ENCODE measurements at places on chromosomes 4 and X. TPM values are rescaled to one million over a fixed set of nuclear protein-coding genes. Genes with fewer than 3 reads are reported as not detected.

The FDCSP gene
- total RNA-seq, result not detected

DNA sequence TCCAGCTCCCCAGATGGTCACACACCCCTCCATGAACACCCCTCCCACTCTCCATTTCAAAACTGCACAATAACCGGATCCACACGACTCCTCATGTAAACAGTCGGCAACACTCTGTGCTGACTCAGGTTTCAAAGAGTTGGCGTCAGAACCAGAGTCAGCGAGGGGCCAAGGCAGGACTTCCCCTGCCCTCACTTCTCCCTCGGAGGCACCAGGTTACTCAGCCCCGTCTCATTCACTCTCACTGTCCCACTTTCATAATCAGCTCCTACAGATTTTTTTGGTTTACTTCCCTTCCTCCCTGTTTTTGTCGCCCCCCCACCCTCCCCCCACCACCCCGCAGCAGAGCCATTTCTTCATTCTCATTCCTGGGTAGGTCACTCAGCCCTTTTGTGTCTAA, 2.7 kb upstream of the TIMP1 start:
- peak; percentile 65 for DNase-seq

DNA sequence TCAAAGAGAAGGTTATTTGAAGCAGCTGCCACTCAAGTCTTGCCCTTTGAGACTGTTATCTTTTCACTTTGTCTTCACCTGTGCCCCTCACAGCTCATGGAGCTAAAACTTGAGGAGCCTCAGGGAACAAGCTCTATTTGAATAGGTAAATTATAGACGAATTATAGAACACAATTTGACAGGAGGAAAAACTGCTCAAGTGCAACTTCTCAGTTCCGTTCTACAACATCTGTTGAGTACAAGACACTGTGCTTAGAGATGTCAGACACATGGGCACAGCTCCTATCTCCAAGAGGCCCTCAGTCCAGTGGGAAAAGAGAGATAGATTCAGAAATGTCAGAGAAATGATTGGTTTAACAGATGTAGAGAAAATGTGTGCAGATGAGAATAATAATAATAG, 5.1 kb downstream of the PPP1R2C start:
- DNase-seq, result no peak

The DRD5 gene
- not detected for total RNA-seq

DNA sequence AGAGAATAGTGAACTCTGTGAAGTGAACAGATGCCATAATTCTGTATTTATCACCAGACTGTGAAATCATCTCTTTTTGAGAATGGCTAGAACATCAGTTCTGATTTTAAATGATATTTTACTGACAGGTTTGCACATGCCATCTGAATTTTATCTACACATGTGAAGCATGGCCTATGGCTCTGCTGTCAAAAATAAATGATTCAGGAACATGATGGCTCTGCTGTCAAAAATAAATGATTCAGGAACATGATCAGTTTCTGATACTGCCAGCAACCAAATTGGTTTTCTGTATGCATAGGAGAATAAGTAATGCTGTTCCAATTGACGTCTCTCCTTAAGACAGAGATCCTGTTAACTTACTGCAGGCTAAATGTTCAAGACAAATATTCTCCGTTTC, 70.6 kb upstream of the TLL1 start:
- DNase-seq, result no peak

DNA sequence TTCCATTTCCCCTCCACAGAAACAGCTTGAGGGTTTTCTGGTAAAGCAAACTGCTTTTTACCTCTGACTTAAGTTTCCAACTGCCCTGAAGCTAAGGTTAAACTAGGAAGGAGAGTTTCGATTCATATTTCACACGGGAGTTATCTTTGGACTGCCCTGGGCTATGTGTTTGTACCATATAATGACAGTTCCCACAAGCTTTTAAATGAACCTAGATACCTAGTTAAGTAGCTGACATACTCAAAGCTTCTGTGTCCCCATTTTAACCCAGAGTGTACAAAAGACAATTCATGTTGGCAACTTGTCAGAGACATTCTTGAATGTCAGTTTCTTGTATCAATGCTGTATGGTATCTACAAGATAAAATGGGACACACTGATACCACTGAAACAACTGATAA, 1296.6 kb upstream of the IGFBP7 start:
- no peak for DNase-seq

DNA sequence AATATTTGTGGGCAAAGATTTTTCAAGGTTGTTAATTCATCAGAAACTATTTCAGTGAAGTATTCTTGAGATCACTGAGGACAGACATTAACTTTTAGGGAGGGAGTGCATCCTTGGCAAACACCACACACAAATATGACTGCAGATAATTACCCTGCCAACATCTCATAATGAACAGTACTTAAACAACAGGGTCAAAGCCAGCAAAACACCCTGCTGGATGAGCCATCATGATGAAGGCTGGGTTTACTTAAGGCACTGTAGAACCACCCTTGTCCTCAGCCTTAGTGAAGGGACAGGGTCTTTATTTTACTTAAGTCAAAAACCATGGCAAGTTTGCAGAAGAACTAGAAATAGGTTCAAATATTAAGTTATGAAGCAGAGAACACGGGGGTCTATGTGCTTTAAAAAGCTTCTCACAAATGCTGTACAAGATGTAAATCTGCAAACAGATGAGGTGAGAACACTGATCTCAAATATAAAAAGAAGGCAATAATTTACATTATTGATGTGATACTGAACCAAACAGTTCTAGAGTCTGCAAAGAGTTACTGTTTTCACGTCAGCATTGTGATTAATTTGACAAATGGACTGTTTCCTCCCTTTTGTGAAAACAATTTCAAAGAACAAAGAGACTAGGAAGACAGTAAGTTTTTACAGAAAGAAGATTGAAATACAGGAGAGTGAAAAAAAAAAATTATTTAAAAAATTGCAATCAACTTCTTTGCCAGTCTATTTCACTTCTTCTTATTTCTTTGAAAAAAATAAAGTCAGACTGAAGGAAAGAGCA, 28.2 kb downstream of the TAPT1 start:
- no peak for DNase-seq

- no peak for DNase-seq
Measured at GRCh38 chr4:151013944-151014343, 1.1 kb downstream of the LRBA start.

GRCh38 chr4:183286590-183287308, 33.3 kb downstream of the CLDN22 start:
- DNase-seq, result no peak

GRCh38 chr4:146442801-146443200, 78.9 kb downstream of the SLC10A7 start:
- DNase-seq, result no peak

GRCh38 chr4:186058253-186058979, 10.5 kb upstream of the TLR3 start:
- DNase-seq, result no peak

DNA sequence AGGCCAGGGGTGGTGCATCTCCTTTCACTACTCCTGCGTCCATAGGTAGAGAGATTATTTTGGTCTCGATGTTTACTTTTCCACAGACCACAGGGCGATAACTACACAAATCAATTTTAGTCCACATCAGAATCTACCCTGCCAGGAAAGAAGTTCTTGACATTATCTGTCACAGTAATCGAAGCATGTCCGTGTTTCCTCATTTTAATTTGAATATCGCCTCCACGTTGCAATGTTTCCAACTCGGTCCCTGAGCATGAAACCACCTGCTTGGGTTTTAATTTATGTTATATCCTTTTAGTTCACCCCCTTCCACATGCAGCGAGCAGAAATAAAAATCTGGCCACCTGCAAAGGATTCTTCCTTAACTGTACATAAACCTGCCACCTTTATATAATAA, 100.1 kb upstream of the ATXN3L start:
- DNase-seq, result no peak

DNA sequence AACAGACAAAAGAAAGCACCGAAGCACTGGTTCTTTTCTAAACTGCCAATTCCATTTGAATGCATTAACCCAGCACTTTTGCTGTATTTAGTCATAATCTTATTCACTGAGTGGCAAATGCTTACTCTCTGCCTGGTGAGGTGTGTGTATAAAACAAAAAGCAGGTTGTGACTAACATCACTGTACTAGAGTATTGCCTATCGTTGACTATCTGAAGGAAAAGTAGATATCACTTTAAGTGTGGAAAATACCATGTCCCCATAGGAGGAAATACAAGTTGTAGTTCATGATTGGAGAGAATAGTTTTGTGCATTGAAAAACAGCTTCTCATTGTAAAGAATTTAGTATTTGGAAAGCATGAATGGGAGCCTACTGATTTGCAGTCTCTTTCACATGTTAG, 2.7 kb downstream of the PDLIM5 start:
- DNase-seq, result no peak

DNA sequence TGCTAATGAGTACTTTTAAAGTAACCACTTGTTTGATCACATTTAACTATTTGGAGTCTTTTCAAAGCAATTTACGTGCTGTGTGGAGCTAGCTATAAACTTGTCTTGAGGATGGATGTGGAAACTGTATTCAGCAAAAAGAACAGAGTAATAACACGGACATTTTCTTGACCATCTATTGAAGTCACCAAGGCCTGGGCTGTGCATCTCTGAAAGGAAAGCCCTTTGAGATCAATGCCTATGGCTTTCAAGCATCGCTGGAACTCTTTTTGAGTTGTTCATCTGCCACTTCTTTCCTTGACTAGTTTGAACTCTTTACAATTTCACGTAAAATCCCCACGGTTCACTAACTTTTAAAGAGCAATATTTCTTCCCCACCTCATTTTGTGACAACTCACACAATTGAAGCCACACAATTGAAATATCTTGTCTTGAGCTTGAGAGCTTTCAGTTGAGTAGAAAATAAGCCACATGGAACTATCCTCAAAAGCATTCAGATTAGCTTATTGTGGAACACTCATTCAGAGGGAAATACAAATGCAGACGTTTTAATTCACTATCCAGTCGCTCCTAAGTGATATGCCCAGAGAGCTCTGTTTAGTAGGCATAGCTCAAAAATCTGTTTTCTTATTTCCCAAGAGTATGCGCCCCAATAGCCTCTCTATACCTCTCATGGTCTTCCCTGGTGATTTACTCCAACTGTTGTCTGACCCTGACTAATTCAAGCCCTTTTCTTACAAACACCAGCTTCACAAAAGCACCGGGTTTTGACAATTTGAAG, 134.9 kb upstream of the SLITRK2 start:
- no peak for DNase-seq

The FHDC1 gene
- total RNA-seq, result 0.05 TPM

DNA sequence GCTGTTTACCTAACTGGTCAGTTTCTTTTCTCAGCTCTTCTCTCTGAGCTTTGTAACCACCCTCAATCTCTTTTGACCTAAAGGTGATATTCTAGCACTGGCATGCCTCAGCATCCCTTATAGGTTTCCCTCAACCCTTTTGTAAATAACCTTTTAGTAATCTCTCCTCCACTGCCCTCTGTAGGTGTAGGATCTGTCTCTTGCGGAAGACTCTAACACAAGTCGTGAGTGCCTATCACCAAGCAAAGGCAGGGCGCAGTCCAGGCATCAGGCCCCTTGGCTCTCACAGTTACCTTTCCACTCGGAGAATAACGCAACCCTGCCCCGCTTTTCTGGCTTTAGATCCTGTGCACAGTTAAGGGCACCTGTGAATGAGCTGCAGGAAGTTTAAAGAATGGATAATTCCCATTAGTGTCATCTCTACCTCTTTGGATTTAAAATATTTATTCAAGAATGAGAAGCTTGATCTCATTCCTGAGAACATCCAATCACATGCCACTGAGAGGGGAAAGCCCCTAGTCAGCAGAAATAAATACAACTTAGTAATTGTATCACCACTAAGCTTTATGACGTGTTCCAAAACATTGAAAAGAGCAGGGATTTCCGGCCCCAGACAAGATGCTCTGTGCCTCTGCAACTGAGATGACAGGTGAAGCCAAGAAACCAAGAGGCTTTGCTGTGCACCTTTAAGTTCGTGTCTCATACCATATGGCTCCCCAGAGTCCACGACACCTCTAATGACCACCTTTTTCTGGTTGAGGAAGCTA, 58.8 kb downstream of the SPINK2 start:
- DNase-seq, result peak; percentile 67

GRCh38 chrX:96438803-96439202, 245.8 kb upstream of the DIAPH2 start:
- DNase-seq, result no peak

GRCh38 chr4:146186596-146186995, 11.1 kb downstream of the LSM6 start:
- DNase-seq, result no peak

The FREM3 gene
- total RNA-seq, result not detected

DNA sequence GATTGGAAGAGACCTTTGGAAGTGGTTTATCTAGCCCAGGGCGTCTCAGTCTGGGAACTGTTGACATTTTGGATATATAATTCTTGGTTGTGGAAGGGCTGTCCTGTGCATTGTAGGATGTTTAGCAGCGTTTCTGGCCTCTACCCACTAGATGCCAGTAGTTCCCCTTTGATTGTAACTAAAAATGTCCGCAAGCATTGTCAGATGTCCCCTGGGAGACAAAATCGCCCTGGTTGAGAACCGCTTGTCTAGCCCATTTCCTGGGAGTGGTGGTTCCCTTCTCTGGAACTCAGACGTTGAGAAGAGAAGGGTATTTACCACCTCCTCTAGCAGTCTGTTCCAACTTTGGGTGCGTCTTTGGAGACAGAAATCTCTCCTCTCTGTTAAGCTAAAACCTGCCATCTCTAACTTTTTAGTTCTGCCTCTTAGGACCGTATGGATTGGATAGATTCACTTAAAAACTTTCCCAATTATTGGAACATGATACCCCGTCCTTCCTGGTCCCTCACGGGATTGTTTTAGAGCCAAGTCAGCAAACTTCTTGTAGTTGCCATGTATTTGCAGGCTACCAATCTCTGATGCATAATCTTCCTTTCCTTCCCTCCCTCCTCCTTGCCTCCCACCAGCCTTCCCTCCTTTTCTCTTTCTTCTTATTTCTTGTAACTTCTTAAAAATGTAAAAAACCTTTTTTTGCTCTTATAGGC, 13.9 kb downstream of the TMEM165 start:
- no peak for DNase-seq

- peak; percentile 63 for DNase-seq
Measured at GRCh38 chrX:154351183-154352011, 23.0 kb downstream of the FLNA start.

GRCh38 chr4:113300471-113300928, 251.0 kb downstream of the ANK2 start:
- DNase-seq, result no peak

DNA sequence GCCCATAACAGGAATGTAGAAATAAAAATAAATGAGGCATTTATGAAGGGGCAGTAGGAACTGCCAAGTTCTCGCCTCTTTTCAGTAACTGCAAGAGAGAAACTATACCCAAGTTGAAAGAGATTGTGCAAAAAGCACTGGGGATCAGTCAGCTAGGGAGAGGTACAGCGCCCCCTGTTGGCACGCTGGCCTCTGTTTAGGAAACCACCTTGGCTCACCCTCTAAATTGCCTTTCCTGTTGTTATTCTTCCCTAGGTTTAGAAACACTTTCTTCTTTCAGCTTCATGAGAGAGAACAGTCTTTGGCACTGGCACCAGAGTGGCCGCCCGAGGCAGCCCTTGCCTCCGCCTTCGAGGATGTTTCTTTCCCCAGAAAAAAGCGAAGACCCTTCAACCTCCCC, 348.5 kb downstream of the MID1IP1 start:
- DNase-seq, result peak; percentile 85

The TMEM31 gene
- total RNA-seq, result not detected

The MAGEC2 gene
- total RNA-seq, result not detected

GRCh38 chr4:89719536-89720090, 117.3 kb downstream of the SNCA start:
- DNase-seq, result no peak

GRCh38 chrX:119382606-119383005, 16.5 kb upstream of the SLC25A43 start:
- DNase-seq, result no peak
